ENCODE measurements at places on chromosomes 3 and 15. TPM values are rescaled to one million over a fixed set of nuclear protein-coding genes. Genes with fewer than 3 reads are reported as not detected.

CFAP100 gene
- total RNA-seq = not detected

MBD4 gene
- 19.1 TPM for total RNA-seq

FGF7 gene
- 7.0 TPM for total RNA-seq

GOLGA8R gene
- 1.8 TPM for total RNA-seq

FURIN gene
- 27.2 TPM for total RNA-seq

RASL12 gene
- total RNA-seq = 2.5 TPM

IL5RA gene
- not detected for total RNA-seq

NOX5 gene
- total RNA-seq = 0.13 TPM

ERICH6 gene
- total RNA-seq = not detected

All from psoas muscle (tissue), 8 donors.